ENCODE measurements at places on chromosomes 11 and 22.

DNA sequence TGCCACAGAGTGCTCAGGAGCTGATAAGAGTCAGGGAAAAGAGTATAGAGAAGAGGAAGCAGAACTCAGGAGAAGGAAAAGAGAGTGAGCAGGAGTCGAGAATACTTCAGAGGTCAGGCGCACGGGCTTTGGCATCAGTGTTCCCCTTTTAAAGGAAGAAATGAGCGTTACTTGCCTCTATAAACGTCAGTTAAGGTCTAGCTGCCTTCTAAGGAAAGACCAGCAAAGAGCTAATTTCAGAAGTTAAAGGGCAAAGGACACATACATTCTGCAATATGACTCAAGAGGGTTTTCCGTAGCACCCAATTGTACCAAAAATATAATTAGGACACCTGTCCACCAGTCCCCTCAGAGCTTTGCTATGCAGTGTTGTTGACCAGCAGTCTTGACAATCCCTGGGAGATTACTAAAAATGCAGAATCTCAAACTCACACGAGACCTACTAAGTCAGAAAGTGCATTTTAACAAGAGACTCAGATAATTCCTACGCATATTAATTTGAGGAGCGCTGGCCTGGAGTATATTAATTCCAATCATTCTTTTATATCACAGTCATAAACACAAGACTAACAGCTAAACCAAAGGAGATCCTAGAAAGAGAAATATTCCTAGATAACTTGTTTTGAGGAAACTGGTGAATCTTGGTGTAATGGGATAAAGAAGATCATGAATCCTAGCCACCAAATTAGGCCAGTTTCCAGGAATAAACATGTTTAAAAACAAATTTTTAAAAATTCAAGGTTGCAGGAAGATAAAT lies 249.0 kb downstream of the CADM1 start:
- DNase-seq, result no peak

DNA sequence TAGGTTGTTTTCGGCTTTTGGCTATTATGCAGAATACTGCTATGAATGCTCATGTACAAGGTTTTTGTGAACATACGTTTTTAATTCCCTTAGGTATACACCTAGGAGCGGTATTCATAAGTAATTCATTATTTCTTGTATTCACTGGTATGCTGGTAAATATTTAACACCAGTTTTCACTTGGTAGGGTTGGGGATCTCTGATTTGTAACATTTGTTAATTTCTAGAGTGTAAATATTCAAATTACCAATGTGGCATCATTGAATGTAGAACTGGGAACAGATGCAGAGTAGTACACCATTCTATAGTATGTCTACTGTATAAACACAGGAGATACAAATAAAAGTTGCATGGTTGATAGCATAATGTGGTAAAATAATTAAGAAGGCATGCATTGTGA lies 16.3 kb downstream of the GVQW3 start:
- DNase-seq, result no peak

DNA sequence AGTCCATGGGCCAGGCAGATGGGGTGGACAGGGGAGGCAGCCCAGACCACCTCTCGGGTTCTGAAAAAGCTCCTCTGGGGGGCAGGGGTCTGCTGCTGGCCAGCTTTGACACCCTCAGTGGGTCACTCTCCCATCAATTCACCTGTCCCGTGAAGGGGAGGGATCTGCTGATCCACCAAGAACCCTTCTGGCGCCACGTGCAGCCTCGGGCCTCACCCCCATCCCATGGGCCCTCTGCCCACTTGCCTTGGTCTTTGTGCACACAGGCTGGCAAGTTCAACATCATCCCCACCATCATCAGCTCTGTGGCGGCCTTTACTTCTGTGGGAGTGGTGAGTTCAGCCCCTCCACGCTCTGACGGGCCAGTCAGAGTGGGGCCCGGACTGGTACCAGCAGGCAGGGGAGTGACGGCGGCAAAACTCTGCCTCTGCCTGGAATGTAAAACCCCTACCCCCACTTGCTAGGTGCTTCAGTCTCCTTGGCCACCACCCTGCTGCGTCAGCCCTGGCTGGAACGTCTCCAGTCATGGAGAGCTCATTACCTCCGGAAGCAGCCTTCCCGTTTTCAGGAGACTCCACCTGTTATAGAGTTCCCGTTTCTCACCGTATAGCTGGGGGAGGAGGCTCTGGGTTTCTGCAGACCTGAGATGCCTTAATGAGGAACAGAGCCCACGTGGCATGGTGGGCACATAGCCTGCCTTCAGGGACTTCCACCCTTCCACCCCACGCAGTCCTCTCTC lies 12.7 kb downstream of the PRG3 start:
- no peak for DNase-seq

GRCh38 chr11:86245369-86246292 lies 1.1 kb downstream of the EED start:
- DNase-seq, result peak; percentile 18

DNA sequence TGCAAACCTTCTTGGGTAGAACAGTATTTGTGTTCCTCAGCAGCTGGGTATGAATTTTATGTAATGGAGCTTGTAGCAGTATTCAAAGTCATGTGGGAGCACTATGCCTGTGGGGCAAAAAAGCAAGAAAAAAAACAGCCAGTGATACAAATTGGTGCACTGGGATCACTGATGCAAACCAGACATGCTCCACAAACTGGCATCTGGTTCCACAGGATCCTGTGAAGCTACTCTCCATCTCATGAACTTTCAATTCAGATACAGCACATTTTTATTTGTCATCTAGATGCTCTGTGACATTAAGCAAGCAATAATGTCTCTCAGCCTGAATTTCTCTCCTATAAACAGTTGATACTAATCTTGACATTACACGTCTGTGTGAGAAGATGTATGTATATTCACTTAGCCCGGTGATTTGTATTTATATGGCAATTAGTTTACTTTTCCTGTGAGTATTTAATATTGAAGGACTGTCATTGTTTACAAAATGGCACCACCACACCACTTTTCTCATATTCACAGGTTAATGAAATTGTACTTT lies 208.5 kb upstream of the GRIA4 start:
- DNase-seq, result no peak

- DNase-seq, result no peak
Measured at GRCh38 chr11:17121981-17122380, 44.5 kb upstream of the RPS13 start.

- DNase-seq, result no peak
Measured at GRCh38 chr22:20425566-20426258, 11.9 kb downstream of the SCARF2 start.

DNA sequence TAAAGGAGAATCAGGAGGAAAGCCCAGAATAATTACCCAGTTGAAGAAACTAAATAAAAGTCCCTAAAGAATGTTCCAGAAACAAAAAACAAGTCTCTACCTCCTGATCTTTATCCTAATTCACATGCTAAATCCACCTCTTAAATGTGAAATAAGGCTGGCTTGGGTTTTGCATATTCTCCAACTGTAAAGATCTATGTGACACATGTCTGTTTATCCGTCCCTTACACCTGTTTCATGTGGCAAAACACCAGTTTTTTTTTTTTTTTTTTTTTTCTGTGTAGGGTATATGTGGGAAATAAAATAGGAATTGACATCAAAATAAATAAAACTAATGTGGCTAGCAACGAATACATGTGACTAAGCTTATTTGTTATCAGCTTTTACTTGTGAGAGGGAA lies 70.5 kb downstream of the NARS2 start:
- DNase-seq, result no peak

DNA sequence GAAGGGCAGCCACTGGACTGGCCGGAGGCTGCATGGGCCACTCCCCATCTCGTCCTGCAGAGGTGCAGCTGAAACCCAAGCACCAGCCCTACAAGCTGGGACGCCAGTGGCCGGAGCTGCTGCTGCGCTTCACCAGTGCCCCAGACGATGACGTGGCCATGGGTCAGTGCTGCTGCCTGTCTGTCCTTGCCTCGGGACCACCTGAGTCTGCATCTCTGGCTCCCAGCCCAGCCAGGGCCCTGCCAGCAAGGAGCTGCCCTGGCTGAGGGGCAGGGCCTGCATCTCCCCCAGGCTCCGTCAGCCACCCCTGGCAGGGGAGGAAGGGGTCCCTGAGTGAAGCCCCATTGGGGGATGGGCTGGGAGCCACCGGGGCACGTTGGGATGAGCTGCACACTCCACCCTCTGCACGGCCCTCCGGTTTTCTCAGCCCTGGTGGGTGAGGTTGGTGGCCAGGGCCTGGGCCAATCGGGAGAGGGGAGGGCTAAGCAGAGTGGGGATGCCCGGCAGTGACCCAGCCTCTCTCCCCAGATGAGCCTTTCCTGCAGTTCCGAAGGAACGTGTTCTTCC lies 7.2 kb downstream of the FRMD8 start:
- DNase-seq, result no peak

DNA sequence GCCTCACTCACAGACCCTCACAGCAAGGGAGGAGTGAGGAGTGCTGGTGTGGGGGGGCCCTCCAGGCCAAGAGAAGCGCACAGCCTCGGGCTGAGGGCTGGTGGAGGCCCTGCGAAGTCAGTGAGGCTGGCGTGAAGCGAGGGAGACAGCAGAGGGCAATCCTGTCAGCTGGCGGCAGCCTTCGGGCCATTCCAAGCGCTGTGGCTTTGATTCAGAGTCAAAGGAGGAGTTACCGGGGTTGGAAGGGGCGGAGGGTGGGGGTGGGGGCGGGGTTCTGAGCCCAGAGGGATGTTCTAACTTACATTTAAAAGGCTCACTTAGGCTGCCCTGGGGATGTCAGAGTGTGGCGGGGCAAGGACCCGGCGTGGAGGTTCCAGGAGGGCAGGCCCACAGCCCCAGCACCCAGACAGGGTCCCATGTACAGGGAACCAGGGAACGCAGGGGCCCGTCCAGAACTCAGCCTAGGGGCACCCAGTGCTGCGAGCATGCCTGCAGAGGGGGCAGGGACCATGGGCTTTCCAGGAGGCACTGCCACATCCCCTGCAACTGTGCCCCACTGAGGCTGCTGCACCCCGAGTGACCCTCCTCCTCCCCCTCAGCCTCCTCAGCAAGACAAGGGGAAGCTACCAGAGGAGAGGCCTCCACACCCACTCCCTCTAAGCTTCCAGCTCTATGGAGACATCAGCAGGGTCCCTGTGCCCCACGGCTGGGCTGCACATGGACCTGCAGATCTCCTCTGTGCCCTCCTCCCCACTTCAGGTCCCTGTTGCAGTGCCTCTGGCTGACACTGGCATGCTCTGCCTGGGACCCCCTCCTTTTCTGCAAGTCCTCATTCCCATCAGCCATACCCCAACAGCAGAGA lies 39.7 kb upstream of the TTLL12 start:
- no peak for DNase-seq

- no peak for DNase-seq
Measured at GRCh38 chr11:97048481-97048880, 658.7 kb downstream of the JRKL start.

- no peak for DNase-seq
Measured at GRCh38 chr11:64581057-64581523, 9.9 kb upstream of the SLC22A12 start.

DNA sequence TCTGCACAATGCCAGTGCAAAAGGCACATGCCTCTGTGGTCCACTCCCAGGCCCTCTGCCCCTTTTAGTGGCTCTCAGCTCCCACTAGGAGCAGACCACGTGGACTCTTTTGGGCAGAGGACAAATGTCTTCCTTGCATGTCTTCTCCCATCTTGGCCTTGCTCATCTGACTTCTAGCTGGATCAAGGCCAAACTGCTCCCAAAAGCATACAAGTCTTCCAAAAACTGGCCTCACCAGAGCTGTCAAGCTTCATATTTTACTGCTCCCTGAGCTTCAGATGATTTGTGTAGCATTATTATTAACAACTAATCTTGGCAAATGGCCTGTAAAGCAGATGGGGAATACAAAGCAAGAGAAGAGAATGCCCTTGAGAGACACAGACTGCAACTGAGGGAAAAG lies 6.9 kb downstream of the SMPD1 start:
- DNase-seq, result no peak

Measured in pons (tissue), 1 donor.